ENCODE measurements at places on chromosomes 2 and 18.

DNA sequence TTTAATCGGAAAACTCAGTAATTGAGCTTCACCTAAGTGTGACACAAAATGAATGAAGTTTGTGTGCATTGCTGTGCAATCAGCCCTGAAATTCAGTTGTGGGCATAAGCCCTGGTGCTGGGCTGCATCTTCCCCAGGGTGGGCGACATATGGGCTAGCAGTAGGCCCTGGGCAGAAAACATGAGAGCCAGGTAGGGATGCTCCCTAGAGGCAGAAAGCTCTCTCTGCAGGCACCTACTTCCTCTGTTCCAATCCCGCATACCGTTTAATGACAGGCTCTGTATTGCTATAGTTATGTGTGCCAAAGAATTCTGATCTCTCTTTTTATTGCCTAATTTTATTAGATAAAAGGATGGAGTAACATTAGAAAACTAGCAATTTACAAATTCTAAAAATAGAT, 456.7 kb downstream of the NRXN1 start:
- no peak overlapping the region for H3K27ac ChIP-seq
- no peaks in the 10 kb centered on the region for H3K36me3 ChIP-seq
- no peaks in the 10 kb centered on the region for H3K27me3 ChIP-seq
- H3K4me1 ChIP-seq: no peaks in the 10 kb centered on the region

- no peaks in the 10 kb centered on the region for H3K36me3 ChIP-seq
- H3K27ac ChIP-seq: no peak overlapping the region
- no peak overlapping the region for H3K4me3 ChIP-seq
- H3K4me1 ChIP-seq: no peaks in the 10 kb centered on the region
These were observed 254.4 kb downstream of the KCNE4 start for GRCh38 chr2:223306371-223306770.

DNA sequence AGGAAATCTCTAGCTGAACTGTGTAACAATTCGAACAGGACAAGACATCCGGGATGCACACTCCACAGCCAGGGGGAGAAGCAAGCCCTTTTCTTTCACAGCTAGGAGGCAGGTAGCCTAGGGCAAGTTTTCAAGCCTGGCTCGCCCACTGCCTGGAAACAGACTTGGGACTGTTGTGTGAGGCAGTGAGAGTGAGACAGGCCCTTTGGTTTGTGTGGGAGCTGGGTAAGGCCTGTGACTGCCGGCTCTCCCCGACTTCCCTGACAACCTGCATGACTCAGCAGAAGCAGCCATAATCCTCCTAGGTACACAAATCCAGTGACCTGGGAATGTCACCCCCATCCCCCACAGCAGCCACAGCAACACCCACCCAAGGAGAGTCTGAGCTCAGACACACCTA, 179.7 kb downstream of the WDPCP start:
- no peak for DNase-seq
- H3K36me3 ChIP-seq: no peaks in the 10 kb centered on the region
- no peaks in the 10 kb centered on the region for H3K27me3 ChIP-seq
- H3K4me3 ChIP-seq: no peak overlapping the region
- H3K27ac ChIP-seq: no peak overlapping the region
- no peaks in the 10 kb centered on the region for H3K4me1 ChIP-seq

GRCh38 chr18:55510809-55511208, 77.2 kb downstream of the TCF4 start:
- H3K4me3 ChIP-seq: no peak overlapping the region
- no peak for DNase-seq
- peaks cover 4% of the 10 kb centered on the region for H3K4me1 ChIP-seq
